ENCODE measurements at places on chromosomes 13 and 19. TPM values are rescaled to one million over a fixed set of nuclear protein-coding genes. Genes with fewer than 3 reads are reported as not detected.

DNA sequence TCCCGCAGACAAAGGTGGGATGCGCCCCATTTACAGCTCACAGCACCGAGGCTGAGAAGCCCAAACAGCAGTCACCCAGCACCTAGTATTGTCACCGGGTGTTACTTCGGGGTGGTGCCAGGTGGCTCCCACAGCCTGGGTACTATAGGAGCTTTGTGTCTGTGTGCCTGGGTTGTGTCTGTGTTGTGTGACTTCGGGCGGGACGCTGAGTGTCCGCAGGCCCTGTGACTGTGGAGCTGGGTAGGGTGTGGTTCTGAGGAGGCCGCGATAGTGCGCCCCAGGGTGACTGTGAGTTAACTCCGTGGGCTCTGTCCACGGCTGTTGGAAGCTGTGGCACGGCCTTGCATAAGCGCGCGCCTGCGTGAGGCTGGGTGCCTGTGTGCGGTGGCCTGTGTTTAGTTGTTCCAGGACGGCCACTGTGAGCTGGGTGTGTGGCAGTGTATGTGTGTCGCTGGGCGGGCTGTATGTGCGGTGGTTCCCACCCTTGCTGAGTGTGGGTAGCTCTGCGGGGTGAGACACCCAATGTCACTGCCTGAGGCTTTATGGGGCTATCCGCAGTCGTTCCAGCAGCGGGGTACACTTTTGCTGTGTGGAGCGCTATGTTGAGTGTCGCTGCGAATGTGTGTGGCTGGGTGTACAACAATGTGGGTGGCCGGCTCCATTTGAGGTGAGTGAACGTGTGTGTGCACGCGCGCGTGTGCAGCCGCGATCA lies 559 bp upstream of the SSBP4 start:
- no peak for DNase-seq

MRPL4 gene
- total RNA-seq: 99.3 TPM

- no peak for DNase-seq
These were observed at the start of gene CDC34 for GRCh38 chr19:531753-532560. Gene CDC34, plus strand, starts transcription at chr19:531760. Its CDS starts 172 bp downstream, at chr19:531932.

- no peak for DNase-seq
These were observed 40.6 kb upstream of the EEF1AKMT1 start for GRCh38 chr13:20814224-20814910.

- no peak for DNase-seq
These were observed 1185.4 kb downstream of the DIAPH3 start for GRCh38 chr13:58978331-58978730.

DNA sequence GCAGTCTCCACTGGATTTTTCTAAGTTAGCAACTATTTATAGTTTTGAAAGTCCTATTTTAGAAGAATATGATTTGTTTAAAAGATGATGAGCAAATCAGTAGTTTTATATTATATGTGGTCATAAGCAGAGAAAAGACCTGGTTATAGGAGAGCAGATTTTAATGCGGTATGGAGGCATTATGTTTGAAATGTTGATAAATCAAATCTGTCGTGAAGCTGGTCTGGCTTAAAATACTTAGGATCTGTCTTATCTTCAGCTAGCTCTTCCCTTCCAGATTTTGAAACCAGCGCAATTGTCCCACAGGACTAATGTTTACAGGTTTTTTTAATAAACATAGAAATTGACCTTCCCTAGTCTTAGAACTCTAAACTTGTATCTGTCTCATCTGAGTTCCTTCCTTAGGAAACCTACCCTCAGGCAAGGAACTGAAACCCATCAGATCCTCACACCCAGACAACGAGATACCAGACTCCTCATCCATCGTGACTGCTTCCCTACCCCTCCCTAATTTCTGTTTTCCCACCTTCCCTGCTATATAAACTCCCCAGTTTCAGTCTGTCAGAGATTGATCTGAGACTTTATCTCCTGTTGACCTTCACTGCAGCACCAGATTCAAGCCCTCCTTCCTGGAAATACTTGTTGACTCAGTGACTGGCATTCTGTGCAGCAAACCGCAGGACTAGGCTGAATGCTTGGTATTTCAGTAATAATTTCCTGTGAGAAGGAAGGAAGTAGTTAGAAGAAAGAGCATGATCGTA lies 37.8 kb upstream of the CXCL17 start:
- DNase-seq: no peak

DNA sequence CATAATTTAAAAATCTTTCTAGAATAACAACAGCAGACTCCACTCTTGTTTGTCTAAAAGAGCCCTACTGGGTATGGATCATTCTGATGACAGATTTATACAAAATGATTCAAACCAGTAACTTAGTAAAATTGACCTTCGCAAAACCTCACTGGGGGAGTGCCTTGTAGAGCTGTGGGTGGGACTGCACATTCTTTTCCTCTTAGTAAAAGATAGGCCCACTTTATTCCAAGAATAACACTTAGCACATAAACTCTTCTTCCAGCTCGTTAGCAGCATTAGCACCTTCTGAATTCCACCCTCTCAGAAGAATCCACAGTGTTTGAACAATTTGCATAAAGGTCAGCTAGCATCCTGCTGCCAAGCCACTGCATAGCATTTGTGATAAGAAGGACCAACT lies 106.8 kb downstream of the STOML3 start:
- DNase-seq: no peak

GRCh38 chr19:11014403-11014911 lies 53.6 kb downstream of the SMARCA4 start:
- DNase-seq: peak; percentile 47

DNA sequence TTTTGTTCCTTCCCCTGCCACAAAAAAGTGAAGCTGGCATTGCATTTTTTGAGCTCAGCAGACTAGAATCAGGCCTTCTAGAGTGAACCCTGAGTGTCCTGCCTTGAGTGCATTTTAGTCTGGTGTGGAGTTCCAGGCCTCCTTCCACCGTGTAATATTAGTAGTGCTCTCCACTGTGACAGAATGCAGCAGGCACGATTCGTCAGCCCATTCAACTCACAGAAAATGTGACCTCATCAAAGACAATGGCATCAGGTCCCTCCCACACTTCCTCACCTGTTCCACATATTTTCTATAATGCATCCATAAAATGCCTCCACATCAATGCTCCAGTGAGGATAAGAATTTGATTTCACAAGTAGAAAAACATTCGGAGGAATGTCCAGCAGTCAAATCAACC lies 227.6 kb downstream of the FGF9 start:
- DNase-seq: no peak

DNA sequence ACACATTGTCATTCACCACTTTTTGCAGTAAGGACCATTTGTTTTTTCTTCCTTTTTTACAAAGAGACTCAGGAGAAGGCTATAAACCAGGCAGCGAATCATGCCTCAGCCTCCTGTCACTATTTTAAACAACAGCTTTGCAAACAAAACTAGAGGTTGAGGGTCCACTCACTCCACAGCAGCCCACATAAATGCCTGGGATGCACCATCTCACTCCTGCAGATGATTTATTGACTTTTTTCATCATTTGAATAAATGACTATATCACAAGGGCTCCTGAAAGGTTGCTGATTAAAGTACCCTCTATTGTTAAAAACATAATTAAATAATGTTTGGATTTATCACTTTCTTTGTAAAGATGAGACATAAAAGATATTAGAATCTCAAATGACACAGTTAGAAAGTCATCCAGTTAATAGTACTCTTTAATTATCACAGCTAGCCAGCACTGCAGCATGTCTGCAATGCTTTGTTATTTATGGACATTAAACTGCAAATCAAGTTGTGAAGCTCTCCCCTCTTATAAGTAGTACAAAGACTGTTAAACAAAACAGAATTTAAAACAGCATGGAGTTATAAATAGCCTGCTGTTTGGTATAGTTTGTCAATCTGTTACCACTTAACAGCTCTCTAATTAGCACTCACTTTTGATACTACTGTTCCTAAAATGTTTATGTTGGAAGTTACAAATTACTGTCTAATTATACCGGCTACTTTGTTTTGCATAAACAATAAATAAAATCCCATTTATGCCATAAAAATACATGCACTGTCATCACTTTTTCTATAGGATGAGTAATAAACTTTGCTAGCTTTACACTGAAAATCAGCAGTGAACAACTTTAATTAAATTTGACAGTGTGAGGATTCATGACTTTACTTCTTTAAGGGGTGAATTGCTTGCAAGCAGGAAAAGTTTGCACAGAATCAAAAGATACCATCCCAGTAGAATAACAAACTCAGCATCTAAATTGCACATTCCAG lies 853.2 kb downstream of the UQCRFS1 start:
- DNase-seq: no peak

GRCh38 chr13:79353693-79354092 lies 52.4 kb downstream of the RBM26 start:
- no peak for DNase-seq

- DNase-seq: no peak
These were observed 37.0 kb upstream of the CCNA1 start for GRCh38 chr13:36395280-36395679.

GRCh38 chr19:11763611-11764010 lies 3.2 kb upstream of the ZNF441 start:
- no peak for DNase-seq

GRCh38 chr13:74774264-74774663 lies 640.1 kb upstream of the KLF12 start:
- no peak for DNase-seq

DNA sequence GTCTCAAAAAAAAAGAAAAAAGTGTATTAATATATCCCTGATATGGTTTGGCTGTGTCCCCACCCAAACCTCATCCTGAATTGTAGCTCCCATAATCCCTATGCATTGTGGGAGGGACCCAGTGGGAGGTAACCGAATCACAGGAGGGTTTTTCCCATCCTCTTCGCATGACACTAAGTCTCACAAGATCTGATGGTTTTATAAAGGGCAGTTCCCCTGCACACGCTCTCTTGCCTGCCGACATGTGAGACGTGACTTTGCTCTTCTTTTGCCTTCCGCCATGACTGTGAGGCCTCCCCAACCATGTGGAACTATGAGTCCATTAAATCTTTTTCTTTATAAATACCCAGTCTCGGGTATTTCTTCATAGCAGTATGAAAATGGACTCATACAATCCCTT lies 17.7 kb downstream of the STK24 start:
- DNase-seq: no peak

SIGLEC8 gene
- not detected for total RNA-seq

DNA sequence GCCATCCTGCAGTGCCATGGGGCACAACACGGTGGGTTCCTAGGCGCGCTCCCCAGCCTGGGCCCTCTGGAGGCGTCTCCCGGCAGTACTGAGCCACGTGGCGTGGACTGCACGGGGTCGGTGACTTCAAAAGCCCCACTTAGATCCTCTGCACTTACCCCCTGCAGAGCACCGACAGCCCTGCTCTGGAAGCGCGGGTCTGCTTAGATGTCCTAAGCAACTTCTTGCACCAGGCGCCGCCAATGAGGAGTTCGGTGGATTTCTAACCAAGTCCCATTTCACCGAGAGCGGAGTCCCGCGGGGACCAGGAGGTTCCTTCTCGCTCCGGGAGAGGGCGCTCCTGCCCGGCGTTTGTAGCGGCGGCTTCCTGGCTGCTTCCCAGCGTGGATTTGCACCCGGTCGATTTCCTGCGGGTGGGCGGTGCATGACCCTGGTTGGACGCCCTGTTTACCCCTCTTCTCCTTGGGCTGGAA lies 25.2 kb upstream of the ZNF845 start:
- DNase-seq: peak; percentile 89

NLRP11 gene
- not detected for total RNA-seq
